ENCODE measurements at places on chromosomes 2 and 18.

DNA sequence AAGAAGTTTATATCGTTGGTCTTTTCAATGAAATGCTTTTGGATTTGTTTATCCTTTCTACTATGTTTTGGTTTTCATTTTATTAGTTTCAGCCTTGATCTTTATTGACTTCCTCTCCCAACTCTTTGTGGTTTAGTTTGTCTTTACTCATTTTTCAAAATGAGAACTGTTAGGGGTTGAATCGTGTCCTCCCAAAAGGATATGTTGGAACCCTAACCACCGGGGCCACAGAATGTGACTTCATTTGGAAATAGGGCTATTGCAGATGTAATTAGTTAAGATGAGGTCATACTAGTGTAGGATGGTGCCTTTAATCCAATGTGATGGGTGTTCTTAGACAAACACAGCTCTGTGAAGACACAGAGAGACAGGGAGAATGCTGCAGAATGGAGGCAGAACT, 60.4 kb upstream of the IL1R2 start:
- DNase-seq: no peak

DNA sequence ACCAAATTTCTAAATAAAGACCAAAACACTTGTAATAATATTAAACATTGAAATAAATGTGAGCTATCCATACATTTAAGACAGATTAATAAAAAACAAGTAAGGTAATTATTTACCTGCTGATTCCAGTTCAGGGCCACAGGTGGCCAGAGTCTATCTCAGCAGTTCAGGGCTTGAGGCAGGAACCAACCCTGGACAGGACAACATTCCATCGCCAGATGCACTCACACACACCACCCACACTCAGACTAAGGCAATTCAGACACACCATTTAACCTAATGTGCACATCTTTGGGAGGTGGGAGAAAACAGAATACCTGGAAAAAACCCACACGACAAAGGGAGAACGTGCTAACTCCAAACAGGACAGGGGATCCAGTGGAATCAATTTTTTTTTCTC, 14.1 kb upstream of the WDSUB1 start:
- DNase-seq: no peak

DNA sequence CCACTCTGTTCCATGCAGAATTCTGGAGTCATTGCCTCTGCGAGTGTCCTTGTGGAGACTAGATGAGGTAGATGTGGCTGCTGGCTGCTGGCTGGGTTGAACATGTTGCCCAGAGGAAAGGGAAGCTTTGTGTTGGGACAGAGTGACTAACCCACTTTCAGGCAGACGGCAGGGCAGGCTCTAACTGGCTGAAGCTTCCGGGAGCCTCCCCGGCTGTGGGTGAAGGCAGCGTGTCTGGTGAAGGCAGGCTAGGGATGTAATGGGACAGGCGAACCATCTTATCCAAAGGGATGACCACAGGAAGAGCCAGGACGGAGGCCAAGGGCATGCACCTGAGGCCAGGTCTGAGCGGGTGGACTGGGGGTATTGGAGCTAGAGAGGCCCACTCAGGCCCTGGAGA, 16.0 kb downstream of the ASPRV1 start:
- no peak for DNase-seq

DNA sequence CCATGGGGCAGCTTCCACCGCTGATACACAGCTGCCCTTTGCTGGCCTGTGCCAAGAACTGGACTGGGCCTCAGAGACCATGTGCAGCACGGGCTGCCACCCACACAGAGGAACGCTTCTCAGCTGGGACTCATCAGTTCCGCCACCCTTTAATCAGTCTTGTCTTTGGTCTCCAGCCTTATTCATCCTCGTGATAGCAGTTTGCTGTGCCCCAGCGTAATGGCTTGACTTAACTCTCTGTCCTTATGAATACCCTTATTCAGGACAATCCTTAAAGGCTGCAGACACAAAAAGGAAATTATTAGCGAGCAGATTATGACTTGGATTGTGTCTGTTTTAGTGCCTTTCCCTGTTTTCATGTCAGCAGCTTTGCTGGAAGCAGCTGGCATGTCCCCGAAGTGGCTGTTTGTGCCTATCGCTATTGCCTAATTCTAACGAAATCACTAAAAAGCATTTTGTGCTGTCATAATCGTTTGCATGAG, 108.9 kb upstream of the DAPL1 start:
- no peak for DNase-seq

GRCh38 chr18:34048423-34048822, 176.3 kb downstream of the NOL4 start:
- peak; percentile 42 for DNase-seq

DNA sequence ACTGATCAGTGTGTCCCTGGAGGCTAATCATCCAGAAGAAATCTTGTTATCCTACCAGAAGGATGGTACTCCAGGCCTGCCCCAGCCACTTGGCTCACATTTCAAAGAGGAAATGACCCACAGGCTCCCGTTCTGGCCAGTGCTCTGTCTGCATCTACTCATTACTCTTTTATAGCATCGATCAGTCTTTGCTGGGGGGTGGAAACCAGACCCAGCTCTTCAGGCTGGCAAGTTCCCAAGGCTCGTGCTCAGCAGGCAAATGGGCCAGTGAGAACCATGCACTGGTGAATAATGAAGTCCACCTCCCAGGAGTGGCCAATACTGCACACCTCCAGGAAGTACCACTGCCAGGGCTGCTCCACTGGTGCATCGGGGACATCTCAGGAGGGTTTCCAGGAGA, 38.8 kb downstream of the DNER start:
- DNase-seq: peak; percentile 22

DNA sequence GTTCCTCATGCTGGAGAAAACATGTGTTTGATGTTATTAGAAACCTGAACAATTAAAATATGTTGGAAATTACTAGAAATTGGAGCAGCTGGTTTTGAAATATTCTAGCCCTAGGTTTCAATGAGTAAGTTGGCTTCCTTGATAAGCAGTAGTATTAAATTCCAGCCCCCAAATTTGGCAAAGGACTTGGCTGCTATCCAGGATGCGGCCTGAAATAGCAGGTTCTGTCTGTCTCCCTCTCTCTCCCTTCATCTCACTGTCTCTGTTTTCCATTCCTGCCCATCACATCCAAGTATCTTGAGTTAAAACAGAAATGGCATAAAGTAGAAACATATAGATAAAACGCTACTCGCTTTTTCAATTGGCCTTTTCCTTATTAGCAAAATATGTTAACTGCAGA, 20.9 kb upstream of the GPR45 start:
- no peak for DNase-seq

- no peak for DNase-seq
These were observed 63.9 kb downstream of the MBOAT2 start for GRCh38 chr2:8939486-8940114.

GRCh38 chr2:219571311-219572236, at the start of gene OBSL1:
OBSL1 (minus strand) TSS chr2:219571539; CDS start chr2:219571232, 307 bp downstream.
- peak; percentile 76 for DNase-seq

GRCh38 chr2:170434900-170435621, 257.1 kb downstream of the MYO3B start:
- DNase-seq: no peak

- DNase-seq: no peak
These were observed 38.2 kb downstream of the KCMF1 start for GRCh38 chr2:85009019-85009618.

DNA sequence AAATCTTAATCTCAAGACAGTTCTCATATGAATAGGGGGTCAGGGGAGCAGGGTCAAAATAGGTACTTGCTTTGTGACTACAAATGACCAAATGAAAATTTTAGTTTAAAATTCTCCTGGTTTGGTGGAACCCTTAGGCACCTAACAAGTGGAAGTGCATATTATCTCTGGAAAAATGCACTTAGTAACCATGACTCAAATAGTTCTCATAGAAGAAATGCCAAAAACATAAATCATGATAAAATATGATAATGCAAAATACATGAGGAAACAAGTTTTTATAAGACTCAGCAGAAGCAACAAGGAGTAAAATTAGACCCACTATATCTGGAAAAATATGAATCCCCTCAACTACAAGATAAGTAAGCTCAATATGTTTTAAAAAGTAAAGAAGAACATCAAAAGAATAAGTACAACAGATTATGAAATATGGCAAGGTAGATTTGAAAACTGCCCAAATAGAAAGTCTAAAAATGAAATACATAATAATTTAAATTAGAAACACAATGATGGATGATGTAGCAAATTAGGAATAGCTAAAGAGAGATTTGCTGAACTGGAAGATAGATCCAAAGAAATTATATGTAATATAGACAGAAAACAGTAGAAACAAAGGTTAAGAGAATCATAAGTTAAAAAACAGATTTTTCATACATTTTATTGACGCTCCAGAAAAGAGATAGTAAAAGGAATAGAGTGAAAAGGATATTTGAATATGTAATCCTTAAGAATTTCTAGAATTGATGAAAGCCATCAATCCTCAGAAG, 308.3 kb downstream of the SETBP1 start:
- DNase-seq: no peak

- DNase-seq: no peak
These were observed 4.4 kb downstream of the IL1B start for GRCh38 chr2:112831946-112832840.

- DNase-seq: peak; percentile 82
These were observed 45.3 kb downstream of the RBKS start for GRCh38 chr2:27844821-27845255.

GRCh38 chr2:68800027-68800401, 65.4 kb downstream of the ARHGAP25 start:
- DNase-seq: no peak

GRCh38 chr2:158724803-158725381, 70.2 kb upstream of the DAPL1 start:
- DNase-seq: no peak

GRCh38 chr18:72261590-72261989, 282.6 kb downstream of the CBLN2 start:
- DNase-seq: no peak

GRCh38 chr2:8563814-8564474, 117.9 kb upstream of the ID2 start:
- no peak for DNase-seq

DNA sequence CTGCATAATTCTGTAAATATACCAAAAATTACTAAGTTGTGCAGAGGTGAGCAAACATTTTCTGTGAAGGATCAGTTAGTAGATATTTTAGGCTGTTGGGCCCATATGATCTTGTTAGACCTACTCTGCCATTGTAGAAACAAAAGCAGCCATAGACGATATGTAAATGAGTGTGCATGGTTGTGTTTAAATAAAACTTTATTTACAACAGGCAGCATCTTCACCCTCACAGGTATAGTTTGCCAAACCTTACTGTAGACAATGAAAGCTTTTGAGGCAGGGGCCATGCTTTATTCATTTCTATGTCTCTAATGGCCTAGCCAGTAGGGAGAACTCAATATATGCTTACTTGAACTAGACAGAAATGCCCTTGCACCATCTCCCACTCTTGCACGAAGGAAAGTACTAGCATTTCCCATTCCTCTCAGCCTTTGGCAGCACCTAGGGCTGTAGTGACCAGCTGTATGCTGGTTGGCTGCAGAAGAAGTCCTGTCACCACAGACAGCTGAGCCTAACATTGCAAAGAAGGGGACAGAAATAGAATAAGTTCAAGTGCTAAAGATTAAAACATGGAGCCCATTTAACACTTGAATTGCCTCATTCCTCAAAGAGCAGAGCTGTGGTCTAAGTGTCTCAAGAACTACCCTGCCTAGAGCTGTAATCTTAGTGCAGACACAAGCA, 305.1 kb upstream of the MGAT5 start:
- no peak for DNase-seq

All from cerebellar cortex (tissue), 1 donor.